ENCODE measurements at places on chromosomes 7 and 10.

DNA sequence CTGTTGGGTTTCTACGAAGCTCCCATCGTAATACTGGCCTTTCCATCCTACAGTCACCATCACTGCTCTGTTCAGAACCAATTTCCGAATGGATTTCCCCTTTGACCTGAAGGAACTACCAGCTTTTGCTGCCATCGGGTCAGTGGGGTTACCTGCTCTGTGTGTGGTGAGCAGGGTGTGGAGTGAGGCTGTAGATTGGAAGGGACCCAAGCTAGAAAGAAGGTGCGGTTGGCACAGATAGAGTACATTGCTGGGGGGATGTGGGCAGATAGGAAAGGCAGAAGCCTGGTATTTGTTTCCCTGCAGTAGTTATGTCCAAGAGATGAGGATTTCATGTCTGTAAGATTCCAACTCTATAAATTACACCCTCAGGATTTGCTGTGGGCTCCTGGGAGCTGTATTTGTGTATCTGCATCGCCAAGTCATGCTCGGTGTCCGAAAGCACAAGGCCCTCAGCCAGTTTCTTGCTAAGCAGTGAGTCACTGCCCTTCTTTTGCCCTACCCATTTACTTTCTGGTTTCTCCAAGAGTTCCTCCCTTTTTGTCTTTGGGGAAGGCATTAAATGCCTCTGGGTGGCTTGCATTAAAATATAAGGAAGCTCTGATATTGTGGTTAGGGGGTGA lies 15.4 kb downstream of the CLCN1 start:
- no peak for DNase-seq

GRCh38 chr10:44878706-44879530 lies 32.2 kb upstream of the TMEM72 start:
- DNase-seq: peak; percentile 52

- no peak for DNase-seq
Measured at GRCh38 chr10:116994113-116994890, 10.7 kb downstream of the SHTN1 start.

DNA sequence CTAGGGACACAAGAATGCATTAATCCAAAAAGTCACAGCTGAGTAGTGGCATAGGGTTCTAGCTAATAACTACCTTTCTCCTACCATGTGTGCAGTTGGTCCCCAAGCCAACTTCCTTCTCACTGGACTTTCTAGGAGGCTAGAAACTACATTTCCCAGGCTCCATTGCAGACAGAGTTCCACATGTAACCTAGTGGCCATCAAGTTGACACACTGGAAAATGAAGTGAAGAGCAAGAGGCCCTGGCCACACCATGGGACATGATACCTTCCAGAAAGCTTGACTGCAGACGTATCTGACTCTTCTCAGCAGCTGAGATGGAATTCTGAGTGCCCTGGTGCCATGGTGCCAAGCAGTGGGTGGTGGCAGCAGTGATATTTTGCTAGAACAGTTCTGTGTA lies 49.8 kb upstream of the TMEM273 start:
- DNase-seq: no peak

- no peak for DNase-seq
Measured at GRCh38 chr10:31948021-31948420, 19.4 kb upstream of the ARHGAP12 start.

DNA sequence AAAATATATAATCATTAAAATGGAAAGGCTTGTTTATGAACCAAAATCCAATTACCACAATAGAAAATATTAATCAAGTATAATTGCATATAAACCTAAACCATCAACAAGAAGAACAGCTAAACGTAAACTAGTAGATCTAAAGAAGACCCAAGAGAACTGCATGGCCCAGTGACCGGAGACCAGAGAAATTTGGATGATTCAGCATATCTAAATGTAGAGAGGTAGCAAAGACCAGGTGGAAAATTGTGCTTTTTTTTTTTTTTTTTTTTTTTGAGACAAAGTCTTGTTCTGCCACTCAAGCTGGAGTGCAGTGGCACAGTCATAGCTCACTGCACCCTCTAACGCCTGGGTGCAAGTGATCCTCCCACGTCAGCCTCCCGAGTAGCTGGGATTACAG lies 207.2 kb upstream of the SEMA3E start:
- no peak for DNase-seq

- DNase-seq: no peak
Measured at GRCh38 chr7:141712603-141713255, 4.6 kb downstream of the WEE2 start.

DNA sequence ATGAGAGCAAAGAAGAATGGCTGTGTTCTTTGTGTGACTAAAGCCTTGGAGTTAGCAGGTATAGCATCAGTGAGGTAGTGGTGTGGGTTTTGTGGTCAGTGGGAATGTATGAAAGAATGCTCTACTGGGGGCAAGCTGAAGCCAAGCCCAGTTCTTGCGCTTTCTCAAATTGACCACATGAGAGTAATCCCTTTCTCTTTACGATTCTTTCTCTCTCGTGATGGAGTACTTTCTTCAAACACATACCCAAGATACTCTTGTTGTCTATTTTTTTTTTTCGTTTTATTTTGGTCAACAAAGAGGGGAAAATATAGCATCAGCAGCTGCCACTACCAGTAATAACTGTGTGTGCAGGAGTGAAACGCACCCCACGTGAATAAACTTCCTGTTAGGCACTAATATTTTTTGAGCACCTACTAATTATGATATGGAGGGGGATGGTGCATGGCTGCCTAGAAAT lies 8.4 kb upstream of the PANK1 start:
- DNase-seq: no peak

- no peak for DNase-seq
Measured at GRCh38 chr10:3803295-3803926, 18.4 kb upstream of the KLF6 start.

GRCh38 chr7:117401293-117402002 lies 25.8 kb downstream of the ASZ1 start:
- DNase-seq: peak; percentile 1

- DNase-seq: no peak
Measured at GRCh38 chr10:29688230-29688661, 53.5 kb upstream of the SVIL start.

- no peak for DNase-seq
Measured at GRCh38 chr10:114261076-114261475, 22.0 kb downstream of the VWA2 start.

DNA sequence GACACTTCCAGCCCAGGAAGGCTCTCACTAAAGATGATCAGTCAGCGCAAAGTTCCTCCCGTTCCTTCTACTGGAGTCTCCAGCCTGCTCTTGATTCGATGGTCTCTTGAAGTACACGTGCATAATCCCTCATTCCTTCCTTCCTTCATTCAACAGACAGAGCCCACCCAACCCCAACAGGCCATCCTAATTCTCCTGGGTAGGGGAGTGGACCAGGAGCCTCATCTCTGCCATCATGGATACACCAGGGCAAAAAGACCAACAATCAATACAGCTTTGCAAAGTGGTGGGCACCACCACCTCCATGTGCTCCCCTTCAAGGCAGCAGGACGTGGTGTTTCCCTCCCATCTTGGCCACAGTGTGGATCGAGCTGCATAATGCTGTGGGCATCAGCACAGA lies 446.3 kb downstream of the GRID1 start:
- DNase-seq: no peak

DNA sequence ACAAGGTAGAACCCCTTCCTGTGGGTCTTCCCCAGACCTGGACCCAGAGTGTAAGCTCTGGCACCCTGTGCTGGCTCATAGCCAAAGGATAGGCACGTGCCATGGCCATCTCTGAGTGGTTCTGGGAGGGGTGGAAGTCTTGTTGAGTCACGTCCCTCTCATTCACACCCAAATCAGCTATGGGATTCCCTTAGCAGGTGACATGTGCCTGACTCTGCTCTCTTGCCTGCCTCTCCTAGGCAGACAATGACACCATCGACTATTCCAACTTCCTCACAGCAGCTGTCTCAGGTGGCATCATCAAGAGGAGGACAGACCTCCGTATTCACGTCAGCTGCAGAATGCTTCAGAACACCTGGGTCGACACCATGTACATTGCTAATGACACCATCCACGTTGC lies 59.8 kb downstream of the C10orf120 start:
- DNase-seq: no peak

GRCh38 chr10:85978566-85979358 lies 387.8 kb downstream of the GRID1 start:
- no peak for DNase-seq

GRCh38 chr7:46725838-46726237 lies 804.8 kb upstream of the IGFBP3 start:
- no peak for DNase-seq

- no peak for DNase-seq
Measured at GRCh38 chr7:74181821-74182220, 7.7 kb downstream of the EIF4H start.

DNA sequence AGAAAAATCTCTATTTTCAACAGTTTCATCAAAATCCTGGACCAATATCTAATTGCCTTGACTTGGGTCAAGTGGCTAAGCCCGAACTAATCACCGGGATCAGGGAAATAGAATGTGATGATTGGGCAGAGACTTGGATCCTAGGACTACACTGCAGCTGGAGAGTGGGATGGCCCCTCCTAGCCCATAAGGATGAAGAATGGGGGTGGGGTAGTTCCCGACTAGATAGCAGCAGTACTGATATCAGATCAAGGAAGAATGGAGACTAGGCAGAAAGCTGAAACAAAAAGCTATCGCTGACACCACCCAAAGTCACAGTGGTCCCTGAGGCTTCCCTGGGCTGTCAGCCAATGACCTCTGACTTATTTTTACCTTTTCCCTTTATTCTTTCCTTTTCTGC lies 160.4 kb upstream of the PHYHIPL start:
- DNase-seq: no peak

DNA sequence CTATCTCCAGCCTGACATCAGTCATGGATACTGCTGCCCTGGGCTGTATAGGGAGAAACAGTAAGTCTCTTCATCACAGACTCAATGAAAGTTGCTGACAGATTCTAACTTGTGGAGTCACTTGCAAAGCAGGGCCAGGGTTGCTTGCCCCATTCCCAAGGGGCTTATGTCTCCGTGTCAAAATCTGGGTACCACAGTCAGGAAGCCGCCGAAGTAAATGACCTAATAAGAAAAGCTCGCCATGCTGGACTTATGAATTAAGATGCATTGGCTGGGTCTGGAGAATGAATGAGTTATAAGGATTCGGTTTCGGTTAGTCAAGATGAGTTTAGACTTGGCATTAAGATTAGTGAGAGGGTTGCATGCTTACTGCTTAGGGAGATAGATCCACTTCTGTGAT lies 10.8 kb upstream of the OR6V1 start:
- no peak for DNase-seq

DNA sequence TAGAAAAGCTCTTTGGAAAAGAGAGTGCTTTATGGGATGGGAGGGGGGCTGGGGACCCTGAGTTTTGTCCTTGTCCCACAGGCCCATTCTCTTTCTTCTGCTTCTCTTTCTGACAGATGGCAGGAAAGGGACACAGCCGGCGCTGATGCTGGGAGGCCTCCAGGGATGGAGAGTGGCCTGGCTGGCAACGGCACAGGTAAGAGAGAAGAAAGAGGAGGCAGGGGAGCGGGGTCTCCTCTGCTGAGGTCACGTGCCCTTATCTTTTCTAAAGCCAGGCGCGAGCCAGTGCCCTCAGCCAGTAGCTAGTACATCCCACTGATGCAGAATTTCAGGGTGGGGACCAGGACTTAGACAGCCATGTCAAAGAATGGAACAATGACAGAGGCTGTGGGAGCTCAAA lies 9.2 kb downstream of the ZNF775 start:
- no peak for DNase-seq

- no peak for DNase-seq
Measured at GRCh38 chr7:4215176-4215720, 466.8 kb upstream of the FOXK1 start.

DNA sequence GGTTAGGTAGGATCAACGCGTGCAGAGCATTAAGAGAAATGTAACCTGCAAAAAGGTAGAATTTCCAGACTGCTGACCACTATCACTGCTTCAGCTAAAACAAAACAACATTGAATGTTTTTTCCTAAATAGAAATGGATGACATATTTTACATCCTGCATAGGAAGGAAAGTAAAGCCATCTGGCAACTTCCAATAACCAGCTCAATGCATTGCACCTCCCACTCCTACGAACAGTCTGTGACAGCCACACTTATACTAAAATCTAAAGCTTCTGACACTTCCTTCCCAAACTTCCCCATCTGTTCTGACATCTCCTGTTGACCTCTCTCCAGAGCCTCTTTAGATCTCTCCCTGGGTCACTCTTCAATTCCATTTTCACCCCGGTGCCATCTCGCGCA lies 47.1 kb downstream of the NRCAM start:
- DNase-seq: no peak

DNA sequence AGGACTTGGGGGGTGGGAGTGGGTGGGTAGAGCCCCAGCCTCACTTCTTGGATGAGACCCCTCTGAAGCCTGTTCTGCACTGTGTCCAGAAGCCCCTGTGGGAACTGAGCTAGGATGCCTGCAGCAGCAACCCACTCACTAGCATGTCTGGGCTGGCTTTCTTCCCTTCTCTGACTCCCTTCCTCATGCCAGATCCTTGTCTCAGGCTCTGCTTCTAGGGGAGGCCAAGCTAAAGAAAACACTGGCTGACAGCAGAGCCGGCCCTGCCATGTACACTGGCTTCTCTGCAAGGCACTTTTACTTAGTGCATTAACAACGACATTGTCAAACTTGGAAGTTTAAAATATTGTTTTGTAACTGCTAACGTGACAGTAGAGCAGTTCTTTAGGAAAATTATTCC lies 50.2 kb downstream of the ARHGAP22 start:
- DNase-seq: no peak

- no peak for DNase-seq
Measured at GRCh38 chr7:45661302-45661995, 87.3 kb downstream of the ADCY1 start.

GRCh38 chr10:84179059-84179710 lies 5.6 kb downstream of the GPR15LG start:
- DNase-seq: no peak

- no peak for DNase-seq
Measured at GRCh38 chr10:71939861-71940474, 24.2 kb upstream of the CHST3 start.
